T1000 (cell line): ENCODE measurements at places on chromosomes 6 and 20.

DNA sequence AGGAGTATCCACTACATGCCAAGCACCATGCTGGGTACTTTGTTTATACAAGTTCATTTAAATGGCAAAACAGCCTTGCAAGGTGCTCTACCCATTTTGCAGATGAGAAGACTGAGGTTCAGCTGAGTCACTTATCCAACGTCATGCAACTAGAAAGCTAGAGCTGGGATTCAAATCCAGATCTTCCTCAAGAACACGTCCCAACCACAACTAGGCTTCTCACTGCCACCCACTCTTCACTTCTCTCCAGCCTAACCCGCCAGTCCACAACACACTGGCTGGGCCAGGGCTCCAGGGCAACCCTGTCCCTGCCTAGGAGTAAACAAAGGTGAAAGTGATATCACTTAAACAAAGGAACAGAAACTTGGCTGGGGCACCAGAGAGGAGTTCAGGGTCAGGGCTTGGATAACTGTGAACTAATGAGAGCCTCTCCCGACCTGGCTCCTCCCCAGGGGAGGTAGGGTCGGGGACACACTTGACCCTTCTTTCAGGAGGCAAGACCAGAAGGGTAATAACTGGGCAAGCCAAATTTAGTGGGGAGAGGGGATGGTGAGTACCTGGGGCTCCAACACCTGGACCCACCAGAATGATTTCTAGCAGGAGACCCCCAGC, 7.9 kb downstream of the SDC4 start:
- DNase-seq: no peak

- no peak for DNase-seq
Measured at GRCh38 chr20:14715400-14715799, 378.0 kb upstream of the FLRT3 start.

DNA sequence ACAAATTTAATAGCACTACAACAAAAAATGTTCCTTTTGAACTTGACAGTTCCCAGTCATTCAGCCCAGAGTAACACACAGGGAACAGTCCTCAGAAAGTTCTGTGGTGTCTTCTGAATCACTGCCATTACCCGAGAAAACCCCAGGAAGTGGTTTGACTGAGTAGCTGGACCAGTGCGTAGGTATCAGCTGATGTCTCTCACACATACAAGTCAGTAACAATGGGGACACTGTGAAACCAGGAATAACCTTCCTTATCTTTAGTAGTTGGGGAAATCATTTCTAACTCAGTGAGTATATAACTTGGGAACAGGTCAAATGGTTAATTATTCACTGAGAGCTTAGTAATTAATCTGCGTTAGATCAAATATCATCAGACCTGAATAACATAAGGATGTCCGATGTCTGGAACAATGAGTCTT, 73.1 kb downstream of the HIVEP2 start:
- DNase-seq: no peak

GRCh38 chr6:52304983-52305390, 20.4 kb upstream of the MCM3 start:
- DNase-seq: no peak

GRCh38 chr6:112122756-112123155, 35.4 kb downstream of the FAM229B start:
- no peak for DNase-seq

DNA sequence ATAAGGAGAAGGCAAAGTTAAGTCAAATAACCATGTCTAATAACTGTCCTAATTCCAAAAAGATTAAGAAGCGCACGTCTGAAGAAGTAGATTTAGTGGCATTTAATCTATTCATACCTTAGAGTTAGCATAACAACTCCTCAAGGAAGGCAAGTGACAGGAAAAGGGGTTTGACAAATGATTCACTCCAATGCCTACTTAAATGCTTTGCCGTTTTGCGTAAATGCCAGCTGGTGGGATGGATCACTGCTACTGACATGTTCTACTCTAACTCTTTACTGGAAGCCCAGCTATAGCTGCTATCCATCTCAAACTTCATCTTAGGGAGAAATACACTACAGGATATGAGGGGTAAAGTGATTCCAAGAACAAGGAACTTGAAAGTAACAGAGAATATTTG, 347.3 kb upstream of the RUNX2 start:
- DNase-seq: no peak

DNA sequence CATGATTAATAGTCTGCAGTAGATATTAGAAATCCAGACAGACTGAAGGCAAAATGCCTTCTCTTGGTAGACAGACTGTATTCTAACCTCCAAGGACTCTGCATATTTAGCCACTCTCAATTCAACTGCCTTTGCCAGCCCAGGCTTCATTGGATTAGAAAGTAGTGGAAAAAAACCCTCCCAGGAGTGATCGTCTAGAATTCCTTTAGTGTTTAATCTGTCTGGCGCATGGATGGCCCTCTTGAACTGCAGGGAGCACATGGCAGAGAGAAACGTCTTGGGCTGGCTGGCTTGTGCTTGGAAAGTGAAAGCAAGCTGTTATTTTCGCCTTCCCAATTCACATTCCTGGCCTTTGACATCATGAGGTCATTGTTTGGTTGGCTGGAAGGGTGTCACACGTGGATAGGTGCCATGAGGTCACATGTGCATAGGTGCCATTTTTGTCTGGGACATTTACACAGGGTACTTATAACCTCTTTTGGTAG, 30.9 kb upstream of the NEDD9 start:
- DNase-seq: no peak

- no peak for DNase-seq
Measured at GRCh38 chr6:14337152-14337551, 219.6 kb downstream of the CD83 start.

GRCh38 chr6:51644426-51644825, 443.0 kb downstream of the PKHD1 start:
- no peak for DNase-seq

GRCh38 chr6:149112976-149113375, 204.5 kb upstream of the TAB2 start:
- no peak for DNase-seq

- no peak for DNase-seq
Measured at GRCh38 chr20:20843982-20844381, 131.5 kb upstream of the RALGAPA2 start.

- no peak for DNase-seq
Measured at GRCh38 chr20:31606804-31607639, 1.9 kb downstream of the ID1 start.

DNA sequence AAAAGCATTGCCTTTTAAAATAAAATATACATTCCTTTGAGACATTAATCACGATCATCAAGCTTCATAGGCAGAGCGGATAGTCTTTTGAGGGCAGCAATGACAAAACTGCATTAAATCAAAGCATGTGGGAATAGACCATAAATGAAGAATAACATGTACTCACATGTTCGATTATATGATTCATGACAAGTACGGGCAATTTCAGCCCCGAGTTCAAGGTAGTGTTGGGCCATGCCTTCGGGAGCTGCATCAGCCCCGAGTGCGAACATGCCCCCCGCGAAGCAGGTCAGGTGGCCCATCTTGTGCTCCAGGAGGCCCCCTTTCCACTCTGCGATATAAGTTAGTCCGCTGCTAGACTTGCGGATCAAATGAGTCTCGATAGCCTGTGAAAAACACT, 111.0 kb upstream of the FAM184A start:
- no peak for DNase-seq

GRCh38 chr6:136723780-136724179, 68.5 kb downstream of the MAP3K5 start:
- no peak for DNase-seq

DNA sequence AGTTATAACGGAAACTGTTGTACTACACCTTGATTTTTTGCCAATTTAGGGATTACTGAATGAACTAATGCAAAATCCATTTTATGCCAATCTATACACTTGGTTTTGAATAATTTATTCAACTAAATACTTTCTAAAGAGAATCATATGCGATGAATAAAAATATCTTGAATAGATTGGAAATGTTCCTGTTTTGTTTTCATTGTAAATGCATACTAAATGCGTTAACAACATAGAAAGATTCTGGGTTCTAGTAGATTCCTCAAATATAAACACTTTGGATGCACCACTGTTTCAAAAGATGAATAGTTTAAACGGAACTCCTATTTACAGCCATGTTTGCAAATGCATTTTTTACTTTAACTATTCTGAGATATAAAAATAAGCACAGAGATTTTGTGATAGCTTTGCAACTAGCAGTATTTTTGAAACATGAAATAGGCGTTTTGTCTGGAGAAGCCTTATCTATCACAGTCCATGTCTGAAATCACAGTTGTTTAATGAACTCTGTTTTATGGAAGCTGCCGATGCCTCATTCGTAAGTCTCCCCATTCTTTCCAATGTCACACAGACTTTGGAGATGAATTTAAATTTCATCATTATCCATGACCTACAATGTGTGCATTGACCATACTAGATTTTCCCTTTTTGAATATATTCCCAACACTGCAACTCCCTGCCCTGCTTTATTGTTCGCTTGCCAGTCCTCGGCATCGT, 277.7 kb upstream of the QKI start:
- no peak for DNase-seq

DNA sequence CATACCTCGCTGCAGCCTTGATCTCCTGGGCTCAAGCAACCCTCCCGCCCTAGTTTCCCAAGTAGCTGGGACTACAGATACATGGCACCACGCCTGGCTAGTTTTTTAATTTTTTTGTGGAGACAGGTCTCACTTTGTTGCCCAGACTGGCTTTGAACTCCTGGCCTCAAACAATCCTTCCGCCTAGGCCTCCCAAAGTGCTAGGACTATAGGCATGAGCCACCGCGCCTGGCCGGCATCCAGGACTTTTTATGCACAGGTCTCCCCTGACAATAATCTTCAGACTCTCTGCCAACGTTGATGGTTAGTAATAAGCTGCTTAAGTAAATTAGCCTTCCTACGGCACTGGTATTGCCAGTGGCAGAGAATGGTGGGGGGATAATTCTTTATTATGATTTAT, 110.5 kb upstream of the MTHFD1L start:
- no peak for DNase-seq

GRCh38 chr6:87473419-87473903, 687 bp downstream of the SLC35A1 start:
- DNase-seq: no peak

GRCh38 chr6:4661391-4661790, 114.8 kb upstream of the CDYL start:
- DNase-seq: no peak

DNA sequence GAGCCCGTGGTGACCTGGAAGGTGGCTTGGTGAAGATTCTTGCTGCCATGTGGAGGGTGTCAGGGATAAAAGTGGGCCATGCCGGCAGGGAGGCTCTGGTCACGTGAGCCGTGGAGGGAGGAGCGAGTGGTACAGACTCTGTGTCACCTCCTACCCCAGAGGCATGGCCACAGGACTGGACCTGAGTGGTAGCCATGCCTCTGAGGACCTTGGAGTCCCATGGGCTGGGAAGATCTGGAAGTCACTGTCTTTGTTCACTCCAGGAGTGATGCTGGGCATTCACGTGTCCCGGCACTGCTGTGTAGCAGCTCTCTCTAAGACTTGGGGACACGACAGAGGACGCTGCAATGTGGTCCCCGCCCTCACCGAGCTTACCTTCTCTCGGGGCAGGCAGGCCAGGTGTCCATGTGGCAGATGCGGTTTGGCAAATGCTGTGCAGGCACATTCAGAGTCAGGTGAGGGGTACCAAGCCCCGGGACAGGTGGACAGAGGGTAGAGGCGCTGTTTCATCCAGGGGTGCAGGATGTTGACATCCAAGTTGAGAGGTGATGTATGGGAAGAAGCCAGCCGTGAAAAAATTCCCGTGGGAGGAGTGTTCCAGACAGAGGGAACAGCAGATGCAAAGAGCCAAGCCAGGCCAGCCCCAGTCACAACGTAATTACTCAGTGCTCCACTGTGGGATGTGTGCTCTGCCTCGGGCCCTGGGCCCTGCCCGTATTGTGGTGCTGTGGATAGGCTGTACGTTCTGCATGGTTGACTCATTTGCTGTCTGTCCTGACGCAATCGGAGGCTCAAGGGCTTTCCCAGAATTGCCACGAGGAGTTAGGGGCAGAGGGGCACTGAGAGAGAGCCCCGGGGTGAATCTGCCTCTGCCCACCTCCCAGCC, 307.8 kb downstream of the TAF4 start:
- DNase-seq: no peak

GRCh38 chr6:170005665-170006064, 254.2 kb downstream of the ERMARD start:
- DNase-seq: no peak

DNA sequence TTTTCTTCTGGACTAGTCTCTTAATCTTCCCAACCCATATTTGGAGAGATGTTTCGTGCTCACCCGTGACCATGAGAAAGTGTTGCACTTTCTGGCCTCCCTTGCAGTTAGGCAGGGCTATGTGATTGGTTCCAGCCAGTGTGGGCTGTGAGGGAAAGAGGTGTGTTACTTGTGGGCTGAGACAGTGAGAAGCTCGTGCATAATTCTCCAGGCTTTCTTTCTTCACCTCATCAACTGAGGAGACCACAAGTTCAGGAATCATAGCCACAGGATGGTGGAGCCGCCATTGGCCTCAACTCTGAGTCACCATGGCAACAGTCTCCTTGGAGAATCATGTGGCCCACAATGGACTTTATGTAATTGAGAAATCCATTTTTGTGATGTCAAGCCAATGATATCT, 57.5 kb upstream of the FUCA2 start:
- DNase-seq: no peak

DNA sequence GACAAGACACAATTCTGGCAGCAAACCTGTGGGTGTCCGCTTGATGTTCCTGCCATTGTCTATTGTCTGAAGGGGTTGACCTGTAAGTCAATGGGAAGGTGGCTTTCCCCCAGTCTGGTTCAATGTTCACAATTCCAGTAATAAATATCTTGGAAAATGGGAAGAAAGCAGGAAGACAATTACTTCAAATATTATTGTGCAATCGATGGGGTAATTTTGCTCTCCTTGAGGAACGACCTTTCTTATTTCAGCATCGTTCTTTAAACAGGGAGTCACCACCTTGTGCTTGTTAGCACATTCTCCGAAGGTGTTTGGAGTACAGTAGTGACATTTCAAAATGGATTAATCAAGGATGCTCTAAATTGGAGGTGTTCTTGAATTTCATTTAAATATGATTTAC, 136.9 kb downstream of the BTBD3 start:
- no peak for DNase-seq

GRCh38 chr6:41724586-41725501, 10.6 kb downstream of the TFEB start:
- no peak for DNase-seq

DNA sequence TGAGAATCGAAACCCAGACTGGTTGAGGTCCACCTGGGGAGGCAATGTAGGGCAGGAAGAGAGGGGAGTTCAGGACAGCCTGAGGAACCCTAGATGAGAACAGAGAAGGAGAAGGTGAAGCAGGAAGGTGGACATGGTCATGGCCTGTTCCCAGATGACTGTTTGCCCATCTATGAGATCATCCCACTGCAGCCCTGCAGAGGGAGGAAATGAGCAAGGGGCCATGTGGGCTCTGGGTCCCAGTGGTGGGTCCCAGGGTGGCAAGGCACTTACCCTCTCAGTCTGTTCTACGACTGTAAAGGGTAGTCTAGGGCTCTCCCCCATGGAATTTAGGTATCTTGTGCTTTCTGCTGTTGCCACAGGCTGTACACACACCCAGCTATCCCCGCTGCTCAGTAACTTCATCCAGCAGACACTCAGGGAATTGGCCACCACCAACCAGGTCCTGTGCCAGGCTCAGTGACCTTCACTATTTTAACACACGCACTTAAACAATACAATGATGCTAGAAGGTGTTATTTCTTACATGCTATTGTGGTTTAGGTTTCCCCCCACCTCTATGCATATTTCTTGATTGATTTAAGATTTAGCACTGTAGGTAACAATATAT, 89.8 kb downstream of the TOX2 start:
- DNase-seq: no peak

GRCh38 chr6:152312434-152312833, 324.7 kb downstream of the SYNE1 start:
- no peak for DNase-seq

- no peak for DNase-seq
Measured at GRCh38 chr20:63490416-63490815, 8.5 kb downstream of the EEF1A2 start.
